ENCODE measurements at places on chromosomes 12 and 14.

- DNase-seq, result peak; percentile 34
These were observed 732 bp downstream of the SLC25A29 start for GRCh38 chr14:100305324-100306100.

DNA sequence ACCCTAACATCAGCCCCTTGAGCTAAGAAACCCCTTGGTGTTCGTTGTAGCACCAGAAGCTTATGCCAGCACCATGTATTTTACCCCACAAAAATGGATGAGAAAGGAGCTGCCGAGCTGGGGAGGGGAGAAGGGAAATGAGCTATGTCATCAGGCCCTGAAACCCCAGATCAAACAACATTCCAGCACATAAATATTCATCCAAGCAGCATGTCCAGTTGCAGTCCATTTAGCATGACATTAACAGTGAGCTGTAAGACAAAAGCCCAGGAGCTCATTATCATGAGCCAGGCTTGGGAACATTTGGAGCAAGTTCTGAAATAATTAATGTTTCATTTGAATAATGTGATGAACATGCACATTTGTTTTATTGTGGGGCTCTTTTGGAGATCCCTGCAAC is 630.1 kb upstream of the TMEM132C start:
- DNase-seq, result no peak

DNA sequence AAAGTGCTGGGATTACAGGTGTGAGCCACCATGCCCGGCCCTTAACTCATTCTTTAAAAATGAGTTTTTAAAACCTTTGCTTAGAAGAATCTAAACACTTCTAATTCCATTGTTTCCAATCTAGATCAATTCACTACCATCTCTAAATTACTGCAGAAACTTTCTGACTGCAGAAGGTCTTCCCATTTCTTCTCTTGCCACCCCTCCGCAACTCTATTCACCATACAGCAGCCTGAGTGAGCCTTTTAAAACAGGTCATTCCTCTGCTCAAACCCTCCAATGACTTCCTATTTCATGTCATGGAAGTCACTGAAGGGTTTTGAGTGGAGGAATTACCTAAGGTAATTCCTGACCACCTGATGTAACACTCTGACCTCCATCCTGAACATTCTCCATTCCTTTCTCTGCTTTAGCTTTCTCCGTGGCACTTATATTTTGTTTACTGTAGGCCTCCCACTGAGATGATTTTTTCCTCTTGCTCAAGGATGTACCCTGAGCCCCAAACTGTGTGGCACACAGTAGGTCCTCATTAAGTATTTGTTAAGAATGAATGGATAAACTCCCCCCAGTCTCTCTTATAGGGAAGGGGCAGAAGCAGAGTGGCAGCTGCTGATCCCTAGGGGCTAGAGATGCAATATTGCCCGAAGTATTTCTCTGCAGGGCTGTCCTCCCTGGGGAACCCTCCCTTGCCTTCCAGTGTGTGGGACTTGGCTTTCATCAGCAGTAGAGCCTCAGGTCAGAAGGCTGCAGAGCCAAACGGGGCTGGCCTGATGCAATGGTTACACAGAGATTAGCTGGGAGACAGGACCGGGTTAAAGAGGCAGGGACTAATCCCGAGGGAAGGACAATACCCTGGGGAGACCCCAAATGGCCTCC is 1.2 kb downstream of the DDIT3 start:
- no peak for DNase-seq

DNA sequence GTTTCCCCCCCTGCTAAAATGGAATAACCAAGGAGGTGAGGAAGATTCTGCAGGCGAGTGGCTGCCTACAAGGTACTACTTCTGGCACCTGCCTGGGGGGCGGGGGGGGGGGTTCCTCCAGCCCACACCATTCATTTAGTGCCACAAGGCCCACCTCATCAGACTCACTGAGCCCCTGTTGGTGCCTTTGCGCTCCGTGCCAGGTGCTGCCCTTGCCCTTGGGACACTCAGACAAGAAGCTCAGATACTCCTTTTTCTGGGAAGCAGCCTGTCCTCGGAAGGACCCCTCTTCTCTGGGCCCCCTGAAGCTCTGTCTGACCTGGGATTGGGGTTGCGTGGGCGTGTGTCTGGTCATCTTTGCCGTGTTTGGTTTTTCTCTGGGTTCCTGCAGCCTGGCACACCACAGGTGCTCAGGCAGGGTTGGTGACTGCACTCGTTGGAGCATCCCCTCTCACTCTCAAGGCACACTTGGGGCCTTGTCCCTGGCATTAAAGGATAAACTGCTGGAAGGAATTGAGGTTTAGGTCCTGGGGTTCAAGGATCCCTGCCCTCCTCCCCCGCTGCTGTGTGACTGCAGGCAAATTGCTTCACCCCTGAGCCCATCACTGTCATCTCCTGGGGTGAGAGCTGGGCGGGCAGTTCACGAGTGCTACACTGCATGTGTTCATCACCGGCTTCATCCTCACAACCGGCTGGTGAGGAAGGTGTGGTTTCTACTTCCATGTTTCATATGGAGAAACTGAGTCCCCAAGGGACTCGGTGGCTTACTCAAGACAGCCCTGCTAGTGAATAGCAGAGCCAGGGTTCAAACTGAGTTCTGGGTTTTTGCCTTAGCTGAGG is 16.9 kb downstream of the FAM222A start:
- no peak for DNase-seq

GRCh38 chr12:67702136-67702535 is 53.6 kb downstream of the DYRK2 start:
- no peak for DNase-seq

GRCh38 chr14:51652168-51653078 is 713 bp downstream of the FRMD6 start:
- peak; percentile 5 for DNase-seq

- DNase-seq, result no peak
These were observed 1183.7 kb upstream of the TMEM132C start for GRCh38 chr12:127083008-127083949.

DNA sequence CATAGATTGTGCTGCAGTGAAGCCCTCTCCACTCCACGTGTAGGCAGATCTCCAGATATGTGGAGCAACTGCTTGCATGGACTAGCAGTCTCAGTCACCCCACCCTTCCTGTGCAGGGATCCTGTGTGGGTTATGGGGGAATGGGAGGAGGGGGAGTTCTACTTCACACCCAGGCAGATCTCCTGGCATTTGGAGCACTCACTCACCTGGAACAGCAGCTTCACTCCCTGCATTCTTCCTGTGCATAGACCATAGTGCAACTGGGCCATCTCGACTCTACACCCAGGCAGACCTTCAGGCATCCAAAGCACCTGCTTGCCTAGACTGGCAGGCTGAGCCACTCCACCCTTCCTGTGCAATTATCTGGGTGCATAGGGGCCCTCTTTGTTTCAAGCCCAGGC is 96.0 kb upstream of the PCED1B start:
- DNase-seq, result no peak

- no peak for DNase-seq
These were observed 64.1 kb upstream of the OTX2 start for GRCh38 chr14:56874375-56874774.

DNA sequence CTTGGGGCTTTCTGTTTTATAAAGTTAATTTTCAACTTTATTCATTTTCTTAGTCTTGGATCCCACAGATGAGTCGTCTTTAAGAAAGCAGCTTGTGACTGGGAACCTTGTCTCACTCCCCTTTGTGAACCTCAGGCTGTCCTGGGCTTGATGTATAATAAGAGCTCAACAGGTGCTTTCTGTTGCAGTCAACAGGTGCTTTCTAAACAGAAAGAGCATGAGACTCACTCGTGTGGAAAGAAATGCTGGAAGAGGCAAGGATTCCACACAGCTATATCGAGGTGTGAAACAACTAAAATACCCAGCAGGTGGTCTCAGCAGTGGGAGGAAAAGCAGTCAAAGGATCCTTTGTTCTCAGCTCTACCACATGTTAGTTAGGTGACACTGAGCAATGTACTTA is 398.9 kb downstream of the EGLN3 start:
- DNase-seq, result no peak

- DNase-seq, result no peak
These were observed 63.6 kb downstream of the DAAM1 start for GRCh38 chr14:59251811-59252771.

DNA sequence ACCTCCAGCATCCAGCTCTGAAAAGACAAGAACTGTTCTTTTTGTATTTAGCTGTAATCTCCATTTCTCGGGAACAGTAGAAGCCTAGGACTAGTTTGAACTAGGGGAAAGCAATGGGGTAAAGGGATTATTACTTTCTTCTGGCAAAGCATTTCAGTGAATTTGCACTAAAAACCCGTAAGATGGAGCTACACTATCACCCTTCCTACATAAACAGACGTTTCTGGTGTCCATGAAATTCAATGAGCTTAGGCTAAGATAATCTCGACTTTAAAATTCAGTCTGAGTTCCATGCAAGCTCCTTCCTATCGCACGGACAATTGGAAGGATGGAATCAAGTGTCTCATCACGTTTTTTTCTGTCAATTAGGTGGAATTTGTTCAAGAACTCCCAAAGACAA is 24.0 kb downstream of the ACSM4 start:
- no peak for DNase-seq

DNA sequence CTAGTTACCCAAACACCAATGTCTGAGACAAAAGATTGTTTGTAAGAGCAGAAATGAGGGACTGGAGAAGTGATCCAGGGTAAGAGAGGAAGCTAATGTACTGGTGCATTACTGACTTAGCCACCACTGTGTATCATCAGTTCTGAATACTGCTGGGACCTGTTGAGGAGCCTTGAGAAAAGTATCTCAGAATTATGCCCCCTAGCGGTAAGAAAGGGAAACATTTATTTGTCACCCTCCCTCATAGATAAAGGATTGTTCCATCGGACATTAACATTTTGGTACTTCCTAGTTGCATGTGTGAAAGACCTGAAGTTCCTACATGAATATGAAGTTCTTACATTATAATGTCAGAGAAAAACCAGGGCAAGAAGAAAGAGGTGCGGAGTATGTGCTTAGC is 612.5 kb downstream of the FSCB start:
- no peak for DNase-seq
